Left colon (tissue), 2 donors: ENCODE measurements at places on chromosomes 1 and 21.

DNA sequence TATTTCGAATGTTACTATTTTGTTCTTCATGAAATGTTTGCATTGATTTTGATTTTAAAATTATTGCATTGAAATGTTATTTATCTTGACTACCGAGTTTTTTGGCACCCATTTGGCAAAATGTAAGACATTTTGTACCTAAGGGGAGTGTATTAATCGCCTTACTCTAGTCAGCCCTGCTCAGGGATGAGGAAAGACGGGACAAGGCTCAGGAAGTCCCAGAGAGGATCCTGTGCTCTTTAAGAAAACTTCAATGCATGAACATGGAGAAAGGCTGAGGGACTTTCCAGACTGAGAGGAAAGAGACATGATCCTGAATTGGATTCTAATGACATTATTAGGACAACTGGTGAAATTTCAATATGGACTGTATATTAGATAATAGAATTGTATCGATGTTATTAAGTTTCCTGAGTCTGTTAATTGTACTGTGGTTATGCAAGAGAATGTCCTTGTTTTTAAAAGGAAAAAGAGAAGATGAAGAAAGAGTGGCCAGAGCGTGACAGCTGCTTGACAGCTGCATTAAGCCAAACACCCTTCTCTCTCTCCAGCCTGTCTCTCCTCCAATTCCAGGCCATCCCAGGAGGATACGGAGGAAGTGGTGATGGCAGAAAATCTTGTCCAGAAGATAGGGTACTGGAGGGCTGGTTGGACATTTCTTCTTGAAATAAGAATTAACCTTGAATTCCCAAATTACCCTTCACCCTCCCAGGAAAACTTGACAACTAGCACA lies 66.0 kb downstream of the PLEKHA6 start:
- DNase-seq, result no peak

GRCh38 chr1:195898924-195899323 lies 709.3 kb downstream of the KCNT2 start:
- no peak for DNase-seq

DNA sequence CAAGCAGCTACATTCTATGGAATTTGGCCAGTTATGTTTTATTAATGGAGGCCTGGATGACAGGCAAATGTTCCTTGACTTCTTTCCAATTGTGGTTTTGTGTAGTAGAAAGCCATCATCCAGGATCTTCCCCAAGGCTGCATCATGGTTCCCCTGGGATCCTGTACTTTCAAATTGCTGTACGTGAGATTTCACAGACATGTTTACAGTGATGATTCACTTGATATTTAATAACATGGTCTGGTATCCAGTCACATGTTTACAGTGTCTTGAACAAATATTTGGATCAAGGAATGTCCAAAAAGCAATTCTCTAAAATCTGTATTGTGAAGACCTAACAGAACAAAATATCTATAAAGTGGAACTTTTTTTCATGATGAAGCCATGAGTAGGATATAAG lies 68.3 kb upstream of the ST6GALNAC3 start:
- no peak for DNase-seq

GRCh38 chr1:175543447-175543846 lies 199.9 kb downstream of the TNR start:
- no peak for DNase-seq

DNA sequence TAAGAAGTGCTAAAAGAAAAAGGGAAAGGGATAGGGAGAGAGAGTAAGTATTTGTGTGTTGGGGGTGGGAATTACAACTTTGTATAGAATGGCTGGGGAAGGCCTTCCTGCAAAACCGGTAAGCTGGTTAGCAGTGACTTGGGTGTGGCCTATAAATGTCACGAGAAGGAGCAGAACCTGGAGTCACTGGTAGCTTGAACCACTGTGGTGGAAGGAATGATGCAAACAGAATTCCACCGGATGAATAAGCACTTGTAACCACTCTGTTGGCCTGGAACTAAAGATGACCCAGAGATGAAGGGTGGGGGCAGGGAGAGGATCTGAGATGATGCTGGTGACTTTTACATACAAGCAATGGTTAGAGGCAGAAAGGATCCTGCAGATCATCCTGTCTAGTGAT lies 8.9 kb downstream of the XKR8 start:
- DNase-seq, result no peak
